ENCODE measurements at places on chromosomes 6 and 20.

DNA sequence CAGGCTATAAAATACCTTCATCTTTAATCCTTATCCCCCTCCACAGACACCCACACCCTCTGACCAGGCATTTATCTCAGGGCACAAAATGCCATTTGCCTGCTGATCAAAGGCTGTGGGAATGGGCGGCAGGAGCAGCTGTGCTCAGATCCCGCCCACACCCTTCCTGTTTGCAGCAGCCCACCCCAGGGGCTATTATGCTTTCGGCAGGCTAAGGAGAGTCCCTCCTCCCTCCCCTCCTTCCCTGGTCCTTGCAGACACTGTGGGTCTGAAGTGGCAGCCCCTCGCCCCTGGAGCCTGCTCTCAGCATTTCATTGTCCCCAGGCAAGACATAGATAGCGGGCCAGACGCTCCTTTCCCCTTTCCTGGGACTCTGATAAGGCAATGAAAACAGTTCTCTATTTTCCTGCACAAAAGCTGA is 220.8 kb upstream of the HEY2 start:
- no peak for DNase-seq

DNA sequence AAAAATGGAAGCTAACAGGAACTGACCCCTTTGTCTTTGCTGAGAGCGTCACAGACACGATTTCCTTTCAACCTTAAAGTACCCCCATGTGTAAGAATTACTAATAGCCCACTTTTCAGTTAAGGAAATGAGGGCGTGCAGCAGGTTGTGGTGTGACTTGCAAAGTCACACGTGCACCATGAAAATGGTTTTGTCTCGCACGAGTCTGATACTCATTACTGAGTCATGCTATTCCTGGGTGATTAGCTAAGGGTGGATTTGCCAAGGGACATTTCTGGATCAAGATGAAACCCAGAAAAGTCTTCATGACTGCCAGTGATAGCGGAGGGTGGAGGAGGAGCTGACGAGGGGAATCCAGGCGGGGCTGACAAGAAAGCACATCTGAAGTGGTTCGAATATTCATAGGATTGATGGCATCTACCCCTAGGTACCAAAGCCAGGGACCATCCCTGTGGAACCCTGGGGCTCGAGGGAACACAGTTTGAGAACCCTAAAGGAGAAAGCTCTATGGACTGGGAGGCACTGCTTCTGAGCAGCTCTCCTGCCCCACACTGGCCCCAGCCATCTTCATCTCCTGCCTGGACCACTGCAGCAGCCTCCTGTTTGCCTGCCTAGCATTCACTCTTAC is 12.1 kb upstream of the NFATC2 start:
- DNase-seq = no peak

GRCh38 chr6:144351379-144352127 is 66.4 kb downstream of the UTRN start:
- DNase-seq = no peak

DNA sequence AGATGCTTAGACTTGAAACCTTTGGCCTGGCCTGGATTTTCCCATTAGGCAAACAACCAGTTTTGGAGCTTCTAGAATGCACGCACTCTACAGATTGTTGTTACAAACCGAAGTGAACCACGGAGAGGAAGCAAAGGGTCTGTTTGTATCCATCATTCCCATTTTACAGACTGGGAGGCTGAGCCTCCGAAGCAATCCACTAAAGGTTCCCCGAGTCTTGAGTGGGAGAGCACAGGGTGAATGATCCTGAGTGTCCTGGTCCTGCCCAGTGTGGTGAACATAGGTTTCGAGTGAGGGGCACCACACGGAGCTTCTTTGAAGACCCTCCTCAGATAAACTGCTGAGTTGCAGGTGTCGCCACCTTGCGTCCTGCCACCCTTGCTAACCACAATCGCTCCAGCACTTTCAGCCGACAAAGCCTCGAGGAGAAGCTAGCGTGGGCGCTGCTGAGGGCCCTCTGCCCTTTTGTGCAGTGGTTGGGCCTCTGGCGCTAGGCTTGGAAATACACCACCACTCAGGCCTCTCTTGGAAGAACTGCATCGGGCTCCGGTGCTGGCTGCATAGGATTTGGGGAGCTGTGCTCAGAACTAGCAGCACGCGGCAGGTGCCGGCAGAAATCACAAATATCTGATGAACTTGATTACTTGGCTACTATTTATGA is 1.4 kb upstream of the PRDM13 start:
- no peak for DNase-seq

DNA sequence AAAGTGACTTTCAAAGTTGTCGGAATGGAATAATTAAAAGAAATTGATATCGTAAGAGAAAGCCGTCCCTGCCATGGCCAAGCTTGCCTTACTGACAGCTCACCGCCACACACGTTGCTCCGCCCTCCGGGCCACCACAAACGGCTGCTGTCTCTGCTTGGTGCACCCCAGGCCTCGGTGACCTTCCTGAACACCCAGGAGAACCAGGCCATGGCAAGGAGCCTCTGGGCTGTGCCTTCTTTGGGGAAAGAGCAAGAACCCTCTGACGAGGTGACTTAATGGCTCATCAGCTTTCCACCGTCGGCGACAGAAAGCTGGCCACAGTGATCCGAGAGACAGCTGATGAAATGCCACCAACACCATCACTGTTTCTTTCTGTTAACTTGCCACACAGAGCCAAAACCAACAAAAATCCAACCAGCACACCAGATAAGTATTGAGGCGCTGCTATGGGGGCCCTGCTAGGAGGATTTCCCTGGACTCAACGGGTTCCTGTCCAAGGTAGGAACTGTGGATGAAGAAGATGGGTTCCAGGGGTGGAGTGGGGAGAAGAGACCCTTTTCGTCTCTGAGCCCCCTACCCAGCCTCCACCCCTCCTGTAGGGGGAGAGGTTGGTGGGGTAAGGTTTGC is 61.4 kb downstream of the NPEPL1 start:
- DNase-seq = no peak

GRCh38 chr6:136235233-136235564 is 14.9 kb downstream of the MTFR2 start:
- DNase-seq = no peak

- no peak for DNase-seq
Observed at GRCh38 chr6:87946669-87947068, 101.0 kb upstream of the SPACA1 start.

- no peak for DNase-seq
Observed at GRCh38 chr20:33761698-33762250, 30.0 kb downstream of the ZNF341 start.
